Stimulated activated naive CD8-positive, alpha-beta T cell treated with anti-CD3 and anti-CD28 coated beads, Interleukin-15, Interleukin-2, amounts not matched to agents 100 U/mL and 50 U/mL, for 24 hours (primary cell): ENCODE measurements at places on chromosomes 3 and 15.

DNA sequence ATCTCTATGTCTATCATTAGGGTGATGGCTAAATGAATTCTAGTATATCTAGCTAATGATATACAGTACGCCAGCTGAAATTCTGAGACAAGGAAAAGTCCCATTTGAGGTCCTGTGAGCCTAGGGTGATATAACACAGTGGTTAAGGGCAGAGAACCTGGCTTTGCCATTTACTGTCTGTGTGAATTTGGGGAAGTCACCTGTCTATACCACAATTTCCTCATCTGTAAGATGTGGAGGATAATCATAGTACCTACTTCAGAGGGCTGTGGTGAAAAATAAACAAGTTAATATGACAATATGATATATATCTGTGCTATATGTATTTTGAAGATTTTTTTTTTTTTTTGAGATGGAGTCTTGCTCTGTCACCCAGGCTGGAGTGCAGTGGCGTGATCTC lies 9.8 kb upstream of the ANKDD1A start:
- DNase-seq: no peak

DNA sequence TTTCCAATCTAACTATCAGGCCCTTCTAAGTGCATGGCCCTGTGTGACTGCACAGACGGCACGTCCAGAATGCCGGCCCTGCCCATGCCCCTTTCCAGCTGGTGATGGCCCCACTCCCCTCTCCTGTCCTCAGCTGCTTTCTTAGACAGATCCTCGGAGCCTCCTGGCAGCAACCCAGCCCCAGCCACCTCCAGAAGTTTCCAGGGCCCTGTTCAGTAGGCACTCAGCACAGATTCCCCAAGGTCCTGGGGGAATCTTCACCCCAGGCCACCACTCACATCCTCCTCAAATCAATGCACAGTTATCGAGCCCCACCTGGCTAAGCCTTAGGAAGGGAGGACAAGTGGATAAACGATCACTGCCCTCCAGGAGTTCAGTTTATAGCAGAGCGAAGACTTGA lies 1.4 kb upstream of the CRABP1 start:
- DNase-seq: no peak

GRCh38 chr15:69127306-69127705 lies 33.1 kb upstream of the GLCE start:
- no peak for DNase-seq

GRCh38 chr3:59212128-59212779 lies 162.4 kb upstream of the CFAP20DC start:
- no peak for DNase-seq
